Neural progenitor cell (in vitro differentiated cells): ENCODE measurements at places on chromosomes 12 and 14. TPM values are rescaled to one million over a fixed set of nuclear protein-coding genes. Genes with fewer than 3 reads are reported as not detected.

PUS1 gene
- total RNA-seq: 15.9 and 17.8 TPM in 2 replicates

KCNH3 gene
- total RNA-seq: 0.19 TPM in 1 of 2 replicates, not detected in the other

TSHR gene
- not detected in 2 replicates for total RNA-seq

ZNF740 gene
- total RNA-seq: 38.4 and 40.4 TPM in 2 replicates

AKAP6 gene
- total RNA-seq: 3.7 and 7.3 TPM in 2 replicates

FRS2 gene
- 89.0 and 128 TPM in 2 replicates for total RNA-seq

LMNTD1 gene
- total RNA-seq: not detected in 2 replicates

KRT7 gene
- 3.2 TPM in 1 of 2 replicates, not detected in the other for total RNA-seq

CCDC63 gene
- total RNA-seq: 0.24 TPM in 1 of 2 replicates, not detected in the other

DNM1L gene
- total RNA-seq: 109 and 133 TPM in 2 replicates

GPRC5A gene
- total RNA-seq: not detected in 2 replicates

SLCO1B1 gene
- not detected in 2 replicates for total RNA-seq

LHX5 gene
- 48.4 and 98.7 TPM in 2 replicates for total RNA-seq

DNA sequence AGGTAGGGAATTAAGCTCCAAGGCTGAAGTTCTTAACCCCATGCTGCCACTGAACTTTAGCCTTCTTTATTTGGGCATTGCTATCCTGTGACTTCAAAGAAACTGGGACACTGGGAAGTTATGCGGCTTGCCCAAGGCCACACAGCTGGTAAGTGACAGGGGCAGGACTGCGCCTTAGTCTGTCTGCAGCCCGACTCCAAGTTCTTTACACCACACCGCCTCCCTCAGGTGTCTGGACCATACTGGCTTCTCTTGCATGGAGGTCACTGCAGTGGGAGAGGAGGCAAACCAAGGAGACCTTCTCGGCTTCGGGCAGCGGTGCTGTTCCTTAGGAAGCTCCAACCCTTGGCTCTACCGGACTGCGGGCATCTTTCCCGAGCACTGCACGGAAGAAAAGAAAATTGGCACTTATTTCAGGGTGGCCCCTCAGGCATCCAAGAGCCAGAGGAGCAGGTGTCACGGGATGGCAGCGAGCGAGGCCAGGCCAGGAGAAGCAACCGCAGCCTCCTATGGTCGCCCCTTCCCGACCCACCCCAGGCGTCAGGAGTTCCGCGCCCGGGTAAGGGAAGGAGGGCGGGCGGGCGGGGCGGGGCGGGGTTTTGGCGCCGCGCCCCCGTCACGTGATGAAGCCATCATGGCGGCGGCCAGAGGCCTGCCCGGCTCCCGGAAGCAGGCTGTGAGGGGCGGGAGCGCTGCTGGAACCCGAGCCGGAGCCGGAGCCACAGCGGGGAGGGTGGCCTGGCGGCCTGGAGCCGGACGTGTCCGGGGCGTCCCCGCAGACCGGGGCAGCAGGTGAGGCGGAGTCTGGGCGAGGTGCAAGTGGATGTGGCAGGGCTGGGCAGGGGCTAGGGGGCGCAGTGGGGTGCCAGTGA is 16.4 kb upstream of the ESPL1 start:
- peak; percentile 96 for DNase-seq

DNA sequence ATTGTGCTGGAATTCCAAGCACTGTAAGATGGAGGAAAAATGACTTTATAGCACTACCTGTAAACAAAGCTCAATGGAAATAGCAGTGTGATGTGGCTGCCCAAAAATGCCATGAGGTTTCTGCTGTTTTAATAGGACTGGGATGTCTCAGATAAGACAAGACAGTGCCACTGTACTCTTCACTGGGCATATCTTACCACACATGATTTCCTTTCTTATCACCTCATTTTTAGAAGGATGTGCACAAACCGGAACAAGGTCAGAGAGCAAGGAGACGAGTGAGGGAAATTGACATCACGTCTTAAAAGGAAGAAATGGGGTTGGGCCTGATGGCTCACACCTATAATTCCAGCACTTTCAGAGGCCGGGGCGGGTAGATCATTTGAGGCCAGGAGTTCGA is 38.4 kb upstream of the FGD4 start:
- no peak for DNase-seq

DNA sequence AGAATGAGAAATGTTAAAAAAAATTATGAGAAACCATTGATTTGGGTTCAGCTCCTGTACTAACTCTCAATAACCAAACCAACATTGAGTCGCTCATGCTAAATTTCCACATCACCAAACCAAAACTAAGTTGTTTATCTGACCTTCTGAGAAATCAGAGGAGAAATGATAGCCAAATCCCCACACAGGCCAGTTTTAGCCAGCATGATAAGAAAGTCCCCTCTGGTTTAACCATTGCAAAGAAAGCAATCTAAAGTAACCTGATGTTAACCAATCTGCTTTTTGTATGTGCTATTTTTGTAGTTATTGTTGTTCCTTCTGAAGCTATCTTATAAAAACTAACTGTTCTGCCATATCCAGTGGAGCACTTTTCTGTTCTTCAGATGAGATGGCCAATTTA is 599.7 kb downstream of the SLC16A7 start:
- no peak for DNase-seq

DNA sequence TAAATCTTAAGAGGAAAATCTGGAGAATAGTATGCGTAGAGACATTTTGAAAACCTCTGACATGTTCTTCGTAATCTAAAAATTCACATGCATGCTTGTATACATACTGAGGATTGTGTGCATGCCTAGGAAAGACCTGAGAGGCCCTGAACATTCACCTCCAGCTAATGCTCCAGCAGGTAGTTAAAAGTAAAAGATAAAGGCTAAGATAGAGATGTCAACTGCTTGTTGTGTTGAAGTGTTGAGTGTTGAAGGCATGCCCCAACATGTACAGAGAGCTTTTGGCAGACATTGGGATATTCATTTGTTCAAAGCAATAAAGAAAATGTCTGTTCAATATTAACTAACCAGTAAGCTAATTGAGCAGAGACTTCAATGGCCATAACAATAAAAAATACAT is 118.6 kb upstream of the SYT1 start:
- DNase-seq: no peak

GRCh38 chr14:49196327-49196726 is 389.9 kb downstream of the RPS29 start:
- no peak for DNase-seq

DNA sequence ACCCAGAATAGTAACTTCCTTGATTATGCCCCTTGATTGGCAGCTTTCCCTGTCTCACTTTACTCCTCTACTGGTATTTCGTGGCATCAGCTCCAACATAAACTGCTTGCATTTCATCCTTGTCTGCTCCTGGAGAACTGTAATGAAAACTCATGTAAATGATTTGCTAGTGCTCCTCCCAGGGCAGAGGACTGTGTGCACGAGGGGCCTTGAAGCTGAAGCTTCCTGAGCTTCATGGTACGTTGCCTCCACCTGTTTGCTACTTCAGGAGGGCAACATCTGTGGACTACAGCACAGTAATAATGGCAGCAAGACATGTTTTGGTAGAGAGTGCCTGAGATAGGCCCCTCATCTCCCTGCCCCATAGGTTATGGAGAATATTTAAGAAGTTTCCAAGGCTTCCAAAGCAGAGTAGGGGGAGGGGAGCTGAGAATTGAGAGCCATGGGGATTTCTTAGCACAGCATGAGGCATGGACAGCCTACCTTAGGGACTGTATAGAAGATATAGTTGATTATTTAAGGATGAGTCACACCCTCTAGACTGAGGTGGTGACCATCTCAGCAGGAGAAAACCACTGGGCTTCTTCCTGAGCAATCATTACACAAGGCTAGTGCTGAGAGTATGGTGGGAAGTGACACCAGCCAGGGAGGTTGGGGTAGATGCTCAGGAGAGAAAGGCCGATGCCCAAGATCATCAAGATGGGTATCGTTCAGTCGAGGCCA is 29.5 kb downstream of the CCDC198 start:
- DNase-seq: no peak

DNA sequence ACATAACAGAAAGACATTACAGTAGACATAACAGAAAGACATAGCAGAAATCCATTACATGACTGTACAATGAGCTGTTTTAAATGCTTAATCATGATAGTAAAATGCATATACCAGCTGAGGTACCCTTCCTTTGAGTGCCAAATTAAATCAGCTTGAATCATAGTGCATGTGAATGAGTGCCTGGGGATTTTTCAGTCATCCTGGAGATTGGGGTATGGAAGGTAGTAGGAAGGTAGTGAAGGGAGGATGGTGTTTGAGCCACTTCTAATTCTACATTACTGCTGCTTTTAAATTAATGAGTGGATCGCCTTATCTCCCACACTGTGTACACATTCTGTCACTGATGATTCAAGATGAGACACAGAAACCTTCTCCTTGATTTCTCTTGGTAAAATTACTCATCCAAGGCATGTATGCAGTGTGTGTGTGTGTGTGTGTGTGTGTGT is 534.2 kb downstream of the LRFN5 start:
- DNase-seq: no peak

GRCh38 chr12:96244826-96245225 is 50.7 kb downstream of the ELK3 start:
- DNase-seq: no peak

GRCh38 chr12:43832463-43833168 is 3.3 kb upstream of the TMEM117 start:
- no peak for DNase-seq

DNA sequence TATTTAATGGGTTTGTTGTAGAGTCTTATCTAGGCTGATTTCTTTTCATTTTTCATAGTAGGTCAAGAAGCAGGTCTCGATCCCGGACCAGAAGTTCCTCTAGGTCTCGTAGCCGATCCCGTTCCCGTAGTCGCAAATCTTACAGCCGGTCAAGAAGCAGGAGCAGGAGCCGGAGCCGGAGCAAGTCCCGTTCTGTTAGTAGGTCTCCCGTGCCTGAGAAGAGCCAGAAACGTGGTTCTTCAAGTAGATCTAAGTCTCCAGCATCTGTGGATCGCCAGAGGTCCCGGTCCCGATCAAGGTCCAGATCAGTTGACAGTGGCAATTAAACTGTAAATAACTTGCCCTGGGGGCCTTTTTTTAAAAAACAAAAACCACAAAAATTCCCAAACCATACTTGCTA is 4.2 kb downstream of the SRSF5 start:
- DNase-seq: no peak

DNA sequence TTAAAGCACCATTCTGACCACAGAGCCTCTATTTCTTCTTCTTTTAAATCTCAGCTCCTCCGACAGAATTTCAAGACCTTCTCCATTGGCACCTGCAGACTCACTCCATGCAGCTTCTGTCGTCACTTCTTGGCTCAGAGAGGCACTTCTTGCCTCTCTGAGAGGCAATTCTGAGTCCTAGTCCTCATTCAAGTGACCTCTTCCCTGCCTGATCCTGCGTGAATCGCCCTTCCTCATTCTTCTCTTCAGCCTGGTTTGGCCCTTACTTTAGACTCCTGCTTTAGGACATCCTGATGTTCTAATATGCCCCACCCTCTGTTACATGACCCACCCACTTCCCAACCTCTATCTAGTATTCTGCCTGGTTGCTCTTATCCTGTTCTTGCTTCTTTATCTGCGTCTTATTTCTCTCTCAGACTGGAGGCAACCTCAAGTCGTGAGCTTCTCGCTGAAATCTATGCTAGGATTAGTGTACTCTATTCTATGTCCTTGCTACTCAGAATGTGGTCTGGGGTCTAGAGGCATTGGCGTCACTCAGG is 55.6 kb upstream of the CISTR start:
- no peak for DNase-seq

DNA sequence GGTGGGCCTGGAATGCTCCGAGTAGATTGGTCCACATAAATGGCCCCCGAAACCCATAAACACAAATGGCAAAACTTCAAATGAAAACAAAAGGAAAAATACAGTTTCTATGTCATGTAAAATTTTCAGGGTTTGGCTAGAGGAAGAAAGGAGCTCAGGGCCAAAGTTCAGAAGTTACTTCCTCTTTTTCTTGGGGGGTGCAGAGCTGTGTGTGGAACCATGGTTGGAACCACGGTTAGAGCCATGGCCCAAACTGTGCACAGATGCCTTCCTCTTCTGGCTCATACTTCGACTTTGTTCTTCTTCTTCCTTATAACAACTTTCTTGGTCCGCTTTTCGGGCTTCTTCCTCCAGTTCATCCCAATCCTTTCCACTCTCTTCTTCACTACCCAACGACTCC is 51.7 kb downstream of the MGST1 start:
- DNase-seq: no peak

DNA sequence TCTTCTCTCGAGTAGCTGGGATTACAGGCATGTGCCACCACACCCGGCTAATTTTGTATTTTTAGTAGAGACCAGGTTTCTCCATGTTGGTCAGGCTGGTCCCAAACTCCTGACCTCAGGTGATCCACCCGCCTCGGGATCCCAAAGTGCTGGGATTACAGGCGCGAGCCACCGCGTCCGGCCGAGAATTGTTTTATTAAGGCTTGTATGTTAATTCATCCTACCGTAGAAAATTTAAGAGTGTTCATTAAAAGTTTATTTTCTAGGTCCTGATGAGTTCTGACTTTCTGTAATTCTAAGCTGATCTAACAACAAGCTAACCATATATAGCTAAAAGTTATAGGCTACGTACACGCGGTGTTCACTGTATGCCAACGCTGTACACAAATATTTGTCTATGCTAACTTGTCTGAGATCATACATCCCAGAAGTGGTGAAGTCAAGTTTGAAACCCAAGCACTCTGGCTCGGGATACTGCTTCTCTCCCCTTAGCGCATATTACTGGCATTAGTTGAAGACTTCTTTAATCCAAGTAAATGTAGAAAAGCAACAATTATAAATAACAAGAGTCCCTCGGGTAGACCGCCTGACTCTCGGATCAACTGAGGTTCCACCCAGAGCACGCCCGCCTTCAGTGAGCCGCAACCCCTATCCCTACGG is 570 bp upstream of the MRPS35 start:
- no peak for DNase-seq

DNA sequence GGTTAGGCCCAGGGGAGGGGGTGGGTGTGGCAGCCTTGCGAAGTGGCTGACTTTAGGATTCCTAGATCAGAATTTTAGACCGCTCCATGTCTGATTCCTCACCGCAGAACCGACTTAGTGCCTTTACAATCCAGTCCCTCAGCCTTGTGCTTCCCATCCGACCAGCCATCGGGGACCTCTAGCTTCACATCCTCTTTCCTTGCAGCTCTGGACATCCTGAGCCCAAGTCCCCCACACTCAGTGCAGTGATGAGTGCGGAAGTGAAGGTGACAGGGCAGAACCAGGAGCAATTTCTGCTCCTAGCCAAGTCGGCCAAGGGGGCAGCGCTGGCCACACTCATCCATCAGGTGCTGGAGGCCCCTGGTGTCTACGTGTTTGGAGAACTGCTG is 557 bp downstream of the COPS7A start:
- DNase-seq: no peak

- DNase-seq: peak; percentile 63
These were observed 1.9 kb downstream of the ACTN1 start for GRCh38 chr14:68977180-68977717.

GRCh38 chr14:20458031-20458789 is 3.0 kb downstream of the PIP4P1 start:
- no peak for DNase-seq

- no peak for DNase-seq
These were observed 11.9 kb downstream of the PPP1R36 start for GRCh38 chr14:64561631-64562030.

GRCh38 chr12:90199006-90199405 is 490.4 kb upstream of the ATP2B1 start:
- no peak for DNase-seq
